ENCODE measurements at places on chromosomes 6 and 20. TPM values are rescaled to one million over a fixed set of nuclear protein-coding genes. Genes with fewer than 3 reads are reported as not detected.

CCR6 gene
- not detected for total RNA-seq

DNA sequence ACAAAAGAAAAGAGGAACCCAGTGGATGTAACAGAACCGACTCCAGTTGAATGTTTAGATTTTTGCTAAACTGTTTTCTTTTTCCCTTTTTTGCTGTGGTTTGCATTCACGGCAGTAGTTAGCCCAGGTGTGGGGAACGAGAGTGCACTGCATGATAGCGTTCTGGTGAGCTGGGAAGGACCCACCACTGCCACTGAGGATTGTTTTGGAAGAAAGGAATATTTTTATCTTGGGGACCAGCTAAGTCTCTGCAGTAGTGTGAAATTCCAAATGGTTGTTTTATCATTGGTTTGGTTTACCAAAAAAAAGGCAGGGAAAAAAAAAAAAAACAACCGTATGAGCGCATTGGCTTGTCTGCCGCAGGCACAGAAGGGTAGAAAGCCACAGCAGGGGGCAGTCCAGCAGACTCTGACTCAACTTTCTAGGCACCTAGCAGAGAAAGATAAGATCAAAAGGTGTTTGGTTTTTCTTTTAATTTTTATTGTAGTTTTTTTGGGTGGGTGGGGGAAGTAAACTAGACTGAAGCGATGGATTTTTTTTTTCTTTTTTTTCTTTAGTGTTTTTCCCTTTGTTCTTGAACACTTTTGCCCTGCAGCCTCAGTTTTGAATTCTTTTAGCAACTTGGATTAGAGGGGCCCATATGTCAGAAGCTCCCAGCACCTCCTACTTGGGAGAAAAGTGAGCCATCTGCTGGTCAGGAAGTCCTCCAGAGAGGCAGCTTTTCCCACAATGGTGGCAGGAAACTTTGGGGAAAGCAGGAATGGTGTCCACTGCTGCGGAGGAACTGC lies 13.5 kb upstream of the RAB5IF start:
- H3K4me1 ChIP-seq = no peaks in the 10 kb centered on the region
- H3K36me3 ChIP-seq = no peaks in the 10 kb centered on the region
- no peak overlapping the region for H3K27ac ChIP-seq
- H3K4me3 ChIP-seq = no peak overlapping the region

HDAC2 gene
- 57.6 TPM for total RNA-seq

PTPRK gene
- total RNA-seq = 46.7 TPM

DNA sequence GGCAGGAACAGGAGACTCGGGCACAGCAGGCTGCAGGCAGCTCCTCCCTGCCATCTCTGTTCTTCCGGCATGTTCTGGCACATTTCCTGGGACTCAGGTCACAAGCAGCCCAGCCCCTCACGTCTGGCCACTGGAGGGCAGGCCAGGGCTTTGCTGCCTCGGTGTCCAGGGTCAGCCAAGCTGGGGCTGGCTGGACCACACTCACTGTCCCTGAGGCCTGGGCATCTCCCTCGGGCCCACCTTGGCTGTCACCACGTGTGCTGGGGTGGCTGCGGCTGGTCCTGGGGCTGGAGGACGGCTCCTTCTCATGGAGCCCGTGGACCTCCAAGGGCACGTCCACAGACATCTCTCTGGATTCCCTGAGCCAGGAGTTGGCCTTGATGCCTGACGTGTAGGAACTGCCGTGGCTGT lies 18.5 kb downstream of the FRMD1 start:
- no peak overlapping the region for H3K4me3 ChIP-seq
- no peaks in the 10 kb centered on the region for H3K4me1 ChIP-seq
- H3K36me3 ChIP-seq = no peaks in the 10 kb centered on the region
- no peak overlapping the region for H3K27ac ChIP-seq
- no peaks in the 10 kb centered on the region for H3K27me3 ChIP-seq

SLC13A3 gene
- 2.5 TPM for total RNA-seq

DNA sequence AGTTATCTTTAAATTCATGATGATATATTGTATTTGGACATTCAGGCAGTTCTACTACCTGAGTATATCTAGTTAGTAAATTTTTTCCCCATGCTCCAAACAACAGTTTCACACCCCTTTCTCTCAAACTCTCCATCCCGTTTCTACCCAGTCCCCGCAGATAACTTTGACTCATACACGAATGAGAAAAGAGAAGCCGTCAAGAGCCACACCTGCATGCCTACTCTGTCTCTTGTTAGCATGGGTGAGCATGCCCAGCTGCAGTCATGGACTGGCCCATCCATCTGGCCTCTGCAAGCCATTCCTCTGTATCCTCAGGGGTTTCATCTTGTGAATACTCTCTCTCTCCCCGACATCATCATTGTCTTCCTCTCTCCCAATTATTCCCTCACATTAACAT lies 41.5 kb downstream of the MYB start:
- H3K27me3 ChIP-seq = no peaks in the 10 kb centered on the region
- H3K4me3 ChIP-seq = no peak overlapping the region
- DNase-seq = no peak
- no peaks in the 10 kb centered on the region for H3K36me3 ChIP-seq
- no peak overlapping the region for H3K27ac ChIP-seq

GRCh38 chr6:35485402-35485877 lies 11.4 kb downstream of the TEAD3 start:
- DNase-seq = peak; percentile 76
- no peaks in the 10 kb centered on the region for H3K36me3 ChIP-seq
- H3K27ac ChIP-seq = peak overlapping the region; percentile 100
- H3K4me1 ChIP-seq = peaks cover 61% of the 10 kb centered on the region

TRIM10 gene
- total RNA-seq = not detected

DNA sequence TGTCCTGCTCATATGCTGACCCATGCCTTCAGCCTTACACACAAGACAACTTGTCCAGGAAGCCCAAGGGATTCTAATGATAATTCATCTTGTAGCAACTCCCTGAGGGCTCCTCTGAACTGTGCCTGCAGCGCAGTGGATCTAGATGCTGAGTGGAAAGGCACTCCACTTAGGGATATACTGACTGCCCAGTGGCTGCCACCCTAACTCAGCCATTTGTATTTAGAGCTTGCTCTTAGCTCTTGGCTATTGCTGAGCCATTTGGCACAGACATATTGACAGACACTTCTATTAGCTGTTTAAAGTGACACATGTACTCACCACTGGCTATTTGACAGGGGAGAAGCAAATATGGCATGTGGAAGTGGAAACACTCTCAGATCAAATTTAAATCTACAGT lies 278.3 kb upstream of the SGK1 start:
- no peak overlapping the region for H3K4me3 ChIP-seq
- DNase-seq = no peak
- no peaks in the 10 kb centered on the region for H3K36me3 ChIP-seq
- no peaks in the 10 kb centered on the region for H3K27me3 ChIP-seq
- H3K27ac ChIP-seq = no peak overlapping the region

LY6G5C gene
- total RNA-seq = 0.68 TPM

ADTRP gene
- not detected for total RNA-seq

- no peak overlapping the region for H3K4me3 ChIP-seq
- peaks cover 25% of the 10 kb centered on the region for H3K36me3 ChIP-seq
- no peaks in the 10 kb centered on the region for H3K4me1 ChIP-seq
These were observed 269.9 kb downstream of the UTRN start for GRCh38 chr6:144555066-144555465.

CCM2L gene
- 3.4 TPM for total RNA-seq

DNA sequence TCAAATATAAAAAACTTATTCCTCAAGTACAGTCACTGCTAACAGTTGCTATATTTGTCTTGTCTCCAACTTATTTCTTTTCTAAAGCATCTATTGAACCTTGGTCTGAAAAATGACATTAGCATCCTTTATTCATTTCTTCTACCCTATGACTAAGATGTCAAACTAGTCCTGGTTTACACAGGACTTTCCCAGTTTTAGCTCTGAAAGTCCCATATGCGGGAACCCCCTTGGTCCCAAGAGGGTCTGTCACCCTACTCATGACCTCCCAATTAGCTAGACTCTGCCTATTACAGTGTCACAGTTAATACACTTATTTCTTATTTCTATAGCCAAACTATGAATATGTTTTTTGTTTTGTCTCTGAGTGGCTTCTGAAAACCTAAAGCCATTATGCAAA lies 37.1 kb downstream of the PLEKHG1 start:
- no peak overlapping the region for H3K27ac ChIP-seq
- DNase-seq = no peak
- H3K4me1 ChIP-seq = no peaks in the 10 kb centered on the region

- peak overlapping the region; percentile 95 for H3K27ac ChIP-seq
- H3K4me1 ChIP-seq = peaks cover 99% of the 10 kb centered on the region
- H3K36me3 ChIP-seq = no peaks in the 10 kb centered on the region
- H3K4me3 ChIP-seq = peak overlapping the region; percentile 44
These were observed 109.9 kb downstream of the NOL4L start for GRCh38 chr20:32474967-32475811.

All from sigmoid colon (tissue), 7 donors.